ENCODE measurements at places on chromosomes 1 and 21. TPM values are rescaled to one million over a fixed set of nuclear protein-coding genes. Genes with fewer than 3 reads are reported as not detected.
A peak's percentile ranks its signal among the peaks of the same experiment; 100 is the strongest.

ZCCHC17 gene
- 10.8 TPM for total RNA-seq

TBX15 gene
- 0.14 TPM for total RNA-seq

GRCh38 chr1:25105836-25106235, 126.5 kb downstream of the SYF2 start:
- no peak overlapping the region for H3K4me3 ChIP-seq
- no peak for DNase-seq
- peaks cover 6% of the 10 kb centered on the region for H3K27me3 ChIP-seq
- no peaks in the 10 kb centered on the region for H3K36me3 ChIP-seq
- H3K27ac ChIP-seq: no peak overlapping the region
- no peaks in the 10 kb centered on the region for H3K4me1 ChIP-seq

DNA sequence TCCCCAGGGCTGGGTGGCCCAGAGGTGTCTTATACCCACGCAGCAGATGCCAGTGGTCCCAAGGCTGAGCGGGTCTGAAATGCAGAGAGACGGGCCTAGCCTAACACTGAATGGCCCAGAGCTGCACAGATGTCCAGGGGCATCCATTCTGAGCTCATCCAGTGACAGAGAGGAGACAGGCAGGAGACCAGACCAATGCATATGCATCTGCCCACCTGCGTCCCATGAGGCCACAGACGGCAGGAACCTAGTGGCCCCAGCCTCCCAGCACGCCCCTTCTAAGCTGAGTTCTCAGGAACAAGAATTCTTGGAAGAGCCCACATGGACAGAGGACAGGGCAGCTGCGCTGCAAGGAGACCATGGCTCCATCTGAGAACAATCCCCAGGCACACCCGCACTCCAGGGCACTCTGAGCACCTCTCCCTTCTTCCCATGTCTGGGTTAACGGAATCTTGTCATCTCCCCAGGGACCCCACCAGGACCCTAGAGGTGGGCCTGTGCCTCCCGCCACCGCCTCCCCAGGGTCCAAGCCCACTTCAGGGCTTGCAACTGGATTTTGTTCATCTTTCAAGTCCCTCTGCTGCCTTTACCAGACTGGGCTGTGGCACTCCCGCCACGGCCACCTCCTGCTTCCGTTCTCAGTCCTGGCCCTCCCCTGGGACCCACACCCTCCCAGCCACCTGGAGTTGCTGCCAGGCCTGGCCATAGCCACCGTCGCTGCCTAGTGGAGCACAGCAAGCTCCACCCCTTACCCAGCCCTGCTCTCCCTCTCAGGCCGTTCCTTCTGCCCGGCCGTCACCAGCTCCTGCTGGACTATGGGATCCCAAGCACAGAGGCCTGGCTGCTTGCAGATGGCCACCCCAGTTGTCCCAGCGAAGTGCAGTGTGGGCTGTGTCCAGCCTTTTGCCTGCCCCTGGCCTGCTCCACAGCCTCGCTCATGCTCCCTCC, 3.3 kb downstream of the WNT3A start:
- H3K27ac ChIP-seq: no peak overlapping the region
- H3K27me3 ChIP-seq: peaks cover 57% of the 10 kb centered on the region
- H3K4me1 ChIP-seq: peaks cover 5% of the 10 kb centered on the region
- H3K4me3 ChIP-seq: no peak overlapping the region
- no peaks in the 10 kb centered on the region for H3K36me3 ChIP-seq

- no peaks in the 10 kb centered on the region for H3K36me3 ChIP-seq
- H3K27me3 ChIP-seq: no peaks in the 10 kb centered on the region
- no peak overlapping the region for H3K4me3 ChIP-seq
- H3K27ac ChIP-seq: no peak overlapping the region
- DNase-seq: no peak
Measured at GRCh38 chr21:19045876-19046275, 642.3 kb upstream of the TMPRSS15 start.

- H3K4me1 ChIP-seq: peaks cover 6% of the 10 kb centered on the region
- no peak overlapping the region for H3K27ac ChIP-seq
- H3K27me3 ChIP-seq: no peaks in the 10 kb centered on the region
- H3K4me3 ChIP-seq: no peak overlapping the region
Measured at GRCh38 chr1:195462152-195462551, 1146.1 kb downstream of the KCNT2 start.

DNA sequence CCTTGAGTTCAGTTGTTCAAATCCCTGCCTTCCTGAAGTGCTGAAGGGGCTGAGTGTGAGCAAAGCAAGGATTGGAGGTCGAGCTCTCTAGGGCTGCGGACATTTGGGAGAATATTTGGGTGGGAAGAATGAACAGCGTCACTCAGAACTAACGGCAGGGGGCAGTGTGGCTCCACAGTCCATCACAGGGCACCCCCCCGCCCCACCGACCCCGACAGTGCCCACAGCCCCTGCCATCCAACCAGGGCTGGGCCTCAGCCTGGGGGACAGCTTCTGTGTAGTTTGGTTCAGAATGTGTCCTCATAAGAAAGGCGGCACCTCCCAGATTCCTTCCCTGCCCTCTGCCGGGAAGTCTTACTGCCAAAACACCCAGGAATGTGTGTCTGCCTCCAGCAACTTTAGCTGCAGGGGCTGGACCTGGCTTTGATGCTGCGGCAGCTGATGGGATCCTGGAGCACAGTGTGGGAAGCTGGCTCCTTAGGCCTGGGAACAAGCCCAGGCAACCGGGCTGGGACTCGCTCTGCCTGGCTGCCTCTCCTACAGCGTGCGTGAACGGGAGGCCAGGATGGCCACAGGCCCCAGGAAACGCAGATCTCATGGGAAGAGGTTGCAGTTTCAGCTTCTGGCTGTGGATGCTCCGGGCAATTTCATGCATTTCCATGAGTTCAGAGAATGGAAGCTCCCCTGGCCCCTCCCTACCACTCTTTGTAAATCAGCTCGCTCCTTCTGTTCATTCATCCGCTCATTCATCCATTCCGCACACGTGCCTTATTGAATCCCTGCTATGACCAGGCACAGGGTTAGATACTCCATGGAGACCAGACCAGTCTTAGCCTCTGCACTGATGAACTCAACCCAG, 104.9 kb upstream of the TMPRSS2 start:
- H3K27ac ChIP-seq: peak overlapping the region; percentile 20
- no peak overlapping the region for H3K4me3 ChIP-seq
- peaks cover 15% of the 10 kb centered on the region for H3K4me1 ChIP-seq
- no peaks in the 10 kb centered on the region for H3K36me3 ChIP-seq

DNA sequence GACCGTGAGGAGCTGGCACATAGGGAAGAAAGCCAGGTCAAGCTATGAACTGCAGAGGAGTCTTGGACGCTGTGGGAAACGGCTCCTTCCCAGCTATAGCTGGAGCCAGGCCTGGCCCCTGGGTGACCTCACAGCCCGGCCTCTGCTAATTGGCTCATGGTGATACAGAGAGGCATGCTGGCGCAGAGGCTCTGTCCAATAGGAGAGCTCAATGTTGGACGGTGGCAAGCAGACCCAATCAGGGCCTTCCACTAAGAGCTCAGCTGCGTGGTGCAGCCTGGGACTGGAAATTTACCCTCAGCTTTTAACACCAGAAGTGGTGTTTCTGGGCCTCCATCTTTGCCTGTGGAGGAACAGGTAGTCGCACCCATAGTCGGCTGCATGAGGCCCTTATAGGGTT, 64.4 kb upstream of the GRHL3 start:
- DNase-seq: no peak
- no peaks in the 10 kb centered on the region for H3K27me3 ChIP-seq
- H3K36me3 ChIP-seq: no peaks in the 10 kb centered on the region

DNA sequence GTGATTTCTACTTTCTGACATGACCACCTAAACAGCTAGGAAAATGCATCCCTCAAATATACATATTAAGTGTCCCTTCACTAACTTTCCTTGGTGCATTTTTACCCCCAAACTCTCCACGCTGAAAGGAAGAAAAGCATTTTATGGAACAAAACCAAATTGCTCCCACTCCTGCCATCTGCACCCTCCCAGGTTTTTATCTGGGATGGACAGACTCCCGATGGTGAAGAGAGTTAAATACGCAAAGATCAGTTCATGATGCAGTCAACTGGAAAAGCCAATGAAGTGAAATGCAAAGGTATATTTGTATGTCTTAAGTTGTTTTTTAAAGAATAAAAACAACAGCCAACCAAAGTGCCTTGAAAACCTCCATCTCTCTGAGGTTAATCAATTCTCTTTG, 2.7 kb downstream of the DSTYK start:
- H3K27ac ChIP-seq: no peak overlapping the region
- no peaks in the 10 kb centered on the region for H3K27me3 ChIP-seq
- H3K4me1 ChIP-seq: peaks cover 7% of the 10 kb centered on the region

GRCh38 chr1:97999320-97999719, 78.5 kb upstream of the DPYD start:
- H3K4me3 ChIP-seq: no peak overlapping the region
- no peak overlapping the region for H3K27ac ChIP-seq
- no peak for DNase-seq
- H3K27me3 ChIP-seq: no peaks in the 10 kb centered on the region

DNA sequence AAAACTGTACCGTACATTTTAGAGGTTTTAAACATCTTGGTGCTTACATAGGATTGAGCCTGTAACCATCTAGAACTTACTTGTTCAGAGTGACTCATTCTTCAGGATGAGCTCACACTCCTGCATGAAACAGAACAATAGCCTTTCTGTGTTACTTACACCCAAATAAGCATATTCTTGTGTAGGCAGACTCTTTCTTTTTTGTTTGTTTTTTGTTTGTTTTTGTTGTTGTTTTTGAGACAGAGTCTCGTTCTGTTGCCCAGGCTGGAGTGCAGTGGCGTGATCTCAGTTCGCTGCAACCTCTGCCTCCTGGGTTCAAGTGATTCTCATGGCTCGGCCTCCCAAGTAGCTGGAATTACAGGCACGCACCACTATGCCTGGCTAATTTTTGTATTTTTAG, 3.8 kb upstream of the CA6 start:
- no peaks in the 10 kb centered on the region for H3K36me3 ChIP-seq
- peaks cover 3% of the 10 kb centered on the region for H3K4me1 ChIP-seq
- H3K4me3 ChIP-seq: no peak overlapping the region
- DNase-seq: no peak
- no peak overlapping the region for H3K27ac ChIP-seq

DNA sequence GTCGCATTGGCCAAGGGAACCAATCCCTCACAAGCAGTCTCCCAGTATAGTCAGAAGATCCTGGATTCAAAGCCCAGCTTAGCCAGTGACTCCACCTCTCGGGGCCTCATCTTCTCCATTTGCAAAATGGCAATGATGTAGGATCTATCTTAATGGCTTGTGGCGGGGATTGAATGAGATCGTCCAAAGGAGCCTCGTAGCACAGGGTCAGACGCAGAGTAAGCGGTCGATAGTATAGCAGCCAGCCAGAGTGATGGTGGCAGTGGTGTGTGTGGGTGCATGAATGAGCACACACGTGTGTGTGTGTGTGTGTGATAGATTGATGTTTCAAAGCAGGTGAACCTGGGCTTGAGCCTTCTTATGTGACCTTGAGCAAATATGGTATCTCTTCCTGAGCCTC, 79.8 kb upstream of the WNT4 start:
- no peak overlapping the region for H3K27ac ChIP-seq
- H3K36me3 ChIP-seq: no peaks in the 10 kb centered on the region
- no peak overlapping the region for H3K4me3 ChIP-seq

DNA sequence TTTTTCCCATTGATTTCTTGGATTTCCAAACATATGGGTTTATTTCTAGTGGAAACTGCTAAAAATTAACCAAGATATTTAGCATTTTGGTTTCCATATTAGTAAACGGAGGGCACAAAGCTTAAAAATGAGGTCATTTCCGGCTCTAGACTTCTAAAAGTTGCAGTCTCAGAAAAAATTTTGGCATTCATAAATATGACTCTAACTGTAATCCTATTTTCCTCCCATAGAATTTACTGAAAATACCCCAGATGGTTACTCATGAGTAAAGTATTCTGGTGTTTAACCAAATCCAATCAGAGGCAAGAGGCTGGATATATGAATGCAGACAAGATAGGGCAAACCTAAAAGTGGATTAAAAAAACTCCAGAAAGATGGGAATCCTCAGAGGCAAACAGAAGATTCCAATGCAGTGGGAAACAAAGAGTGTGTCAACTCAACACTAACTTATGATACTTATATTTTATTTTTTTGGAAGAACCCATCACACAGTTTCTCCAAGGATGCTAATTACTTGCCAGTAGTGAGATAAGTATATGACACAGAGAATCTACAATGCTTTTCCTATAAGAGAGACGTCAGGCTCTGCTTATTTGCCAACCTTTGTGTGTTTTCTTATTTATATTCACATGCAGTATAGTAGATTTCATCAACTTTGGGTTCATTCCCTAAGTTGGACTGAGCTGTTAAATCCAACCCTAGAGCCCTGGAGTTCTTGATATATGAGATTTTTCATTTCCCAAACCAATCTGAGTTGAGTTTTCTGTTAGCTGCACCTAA, 90.1 kb upstream of the BCL10 start:
- H3K27me3 ChIP-seq: no peaks in the 10 kb centered on the region
- H3K36me3 ChIP-seq: no peaks in the 10 kb centered on the region
- no peak overlapping the region for H3K4me3 ChIP-seq
- no peak for DNase-seq

DNA sequence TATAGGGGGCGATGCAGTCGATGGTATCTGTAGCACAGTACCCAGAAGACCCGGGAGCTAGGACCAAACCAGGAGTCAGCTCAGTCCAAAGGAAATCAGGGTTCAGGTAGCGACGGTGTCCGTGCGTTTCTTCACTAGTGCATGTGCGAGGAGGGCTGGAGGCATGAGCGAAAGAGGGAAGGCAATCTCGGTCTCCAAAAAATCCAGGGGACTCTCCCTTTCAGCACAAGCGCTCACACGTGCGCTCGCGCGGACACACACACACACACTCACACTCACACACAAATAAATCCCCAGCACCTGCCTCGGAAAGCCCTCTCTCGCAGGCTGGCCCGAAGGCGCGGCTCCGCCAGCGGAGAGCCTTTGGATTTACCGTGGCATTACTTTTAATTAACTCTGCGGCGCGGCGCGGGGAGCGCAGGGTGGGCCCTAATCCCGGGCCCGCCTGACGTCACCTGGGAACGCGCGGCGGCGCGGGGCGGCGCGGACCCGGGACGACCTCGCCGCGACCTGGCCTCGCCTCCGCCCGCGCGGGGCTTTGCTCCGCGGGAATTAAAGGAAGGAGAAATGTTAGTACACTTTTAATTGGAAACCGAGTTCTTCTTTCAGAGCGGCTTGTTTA, 121.2 kb downstream of the LMX1A start:
- H3K27me3 ChIP-seq: peaks cover 60% of the 10 kb centered on the region
- peak overlapping the region; percentile 46 for H3K4me3 ChIP-seq
- no peaks in the 10 kb centered on the region for H3K36me3 ChIP-seq
- peaks cover 4% of the 10 kb centered on the region for H3K4me1 ChIP-seq
- DNase-seq: no peak

All from transverse colon (tissue), 4 donors.